ENCODE measurements at places on chromosomes 3 and 15. TPM values are rescaled to one million over a fixed set of nuclear protein-coding genes. Genes with fewer than 3 reads are reported as not detected.

DNA sequence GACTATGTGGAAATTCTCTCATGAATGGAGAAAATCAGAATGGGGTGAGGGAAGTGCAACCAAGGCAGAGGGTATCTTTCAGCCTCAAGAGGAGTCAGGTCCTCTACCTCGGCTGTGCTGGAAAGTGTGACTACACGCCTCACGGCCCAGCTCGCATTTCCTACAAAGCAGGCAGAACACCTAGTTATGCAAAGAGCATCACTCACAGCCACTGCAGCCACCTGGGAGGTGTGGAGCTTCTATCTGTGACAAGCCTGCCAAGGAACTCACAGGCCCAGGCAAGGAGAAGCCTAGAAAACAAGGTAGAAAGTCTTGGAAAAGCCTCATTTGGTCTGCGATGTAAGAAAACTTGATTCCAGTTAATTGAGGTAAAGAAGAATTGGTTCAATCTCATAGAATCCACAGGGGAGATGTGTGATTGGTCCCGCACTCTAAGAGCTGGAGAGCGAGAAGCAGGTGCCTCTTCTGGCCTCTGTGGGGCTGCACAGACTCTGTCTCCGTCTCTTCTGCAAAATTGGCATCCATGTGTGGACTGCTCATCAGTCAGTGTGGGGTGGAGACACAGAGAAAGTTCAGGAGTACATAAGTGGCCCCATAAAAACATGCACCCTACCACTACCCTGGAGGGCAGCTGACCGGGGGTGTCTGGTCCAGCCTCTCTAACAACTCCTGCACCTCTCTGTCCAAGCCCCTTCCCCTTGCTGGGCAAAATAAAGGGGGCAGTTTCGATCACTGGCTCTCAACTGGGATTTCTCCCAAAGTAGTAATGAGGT is 76.8 kb downstream of the TAMM41 start:
- no peak for DNase-seq

GRCh38 chr3:134332344-134332743 is 41.9 kb downstream of the AMOTL2 start:
- DNase-seq, result no peak

- DNase-seq, result no peak
Observed at GRCh38 chr15:98418122-98418521, 230.2 kb upstream of the IGF1R start.

- no peak for DNase-seq
Observed at GRCh38 chr15:79820820-79821219, 76.0 kb downstream of the MTHFS start.

METTL6 gene
- 3.0 TPM for polyA plus RNA-seq

PAK6 gene
- polyA plus RNA-seq, result 6.4 TPM

Measured in pancreas (tissue), 10 donors.